ENCODE measurements at places on chromosomes 3 and 15.

DNA sequence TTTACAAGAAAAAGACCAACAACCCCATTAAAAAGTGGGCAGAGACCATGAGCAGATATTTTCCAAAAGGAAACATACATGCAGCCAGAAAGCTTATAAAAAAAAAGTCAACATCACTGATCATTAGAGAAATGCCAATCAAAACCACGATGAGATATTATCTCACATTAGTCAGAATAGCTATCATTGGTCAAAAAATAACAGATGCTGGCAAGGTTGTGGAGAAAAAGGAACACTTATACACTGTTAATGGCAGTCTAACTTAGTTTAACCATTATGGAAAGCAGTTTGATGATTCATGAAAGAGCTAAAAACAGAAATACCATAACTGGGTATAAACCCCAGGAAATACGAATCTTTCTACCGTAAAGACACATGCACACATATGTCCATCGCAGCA, 76.3 kb downstream of the SUCNR1 start:
- no peak for DNase-seq

DNA sequence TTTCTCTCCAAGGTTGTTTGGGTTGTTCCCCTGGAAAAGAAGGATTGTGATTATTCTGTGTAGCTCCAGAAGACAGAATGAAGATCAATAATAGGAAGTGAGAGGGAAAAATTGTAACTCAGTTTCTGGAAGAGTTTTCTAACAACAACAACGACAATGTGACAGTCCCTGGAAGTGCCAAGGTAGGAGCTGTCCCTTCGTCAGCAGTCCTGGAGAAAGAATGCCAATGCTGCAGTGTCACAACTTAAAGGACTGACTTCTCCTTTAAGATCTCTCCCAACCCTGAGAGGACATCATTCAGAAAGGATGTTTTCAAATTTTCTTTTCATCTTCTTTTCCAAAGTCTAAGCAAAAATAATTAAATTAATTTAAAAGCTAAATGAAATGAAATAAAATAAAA, 136.4 kb upstream of the GAP43 start:
- no peak for DNase-seq

GRCh38 chr15:54839379-54839778, 357.4 kb downstream of the RSL24D1 start:
- no peak for DNase-seq

DNA sequence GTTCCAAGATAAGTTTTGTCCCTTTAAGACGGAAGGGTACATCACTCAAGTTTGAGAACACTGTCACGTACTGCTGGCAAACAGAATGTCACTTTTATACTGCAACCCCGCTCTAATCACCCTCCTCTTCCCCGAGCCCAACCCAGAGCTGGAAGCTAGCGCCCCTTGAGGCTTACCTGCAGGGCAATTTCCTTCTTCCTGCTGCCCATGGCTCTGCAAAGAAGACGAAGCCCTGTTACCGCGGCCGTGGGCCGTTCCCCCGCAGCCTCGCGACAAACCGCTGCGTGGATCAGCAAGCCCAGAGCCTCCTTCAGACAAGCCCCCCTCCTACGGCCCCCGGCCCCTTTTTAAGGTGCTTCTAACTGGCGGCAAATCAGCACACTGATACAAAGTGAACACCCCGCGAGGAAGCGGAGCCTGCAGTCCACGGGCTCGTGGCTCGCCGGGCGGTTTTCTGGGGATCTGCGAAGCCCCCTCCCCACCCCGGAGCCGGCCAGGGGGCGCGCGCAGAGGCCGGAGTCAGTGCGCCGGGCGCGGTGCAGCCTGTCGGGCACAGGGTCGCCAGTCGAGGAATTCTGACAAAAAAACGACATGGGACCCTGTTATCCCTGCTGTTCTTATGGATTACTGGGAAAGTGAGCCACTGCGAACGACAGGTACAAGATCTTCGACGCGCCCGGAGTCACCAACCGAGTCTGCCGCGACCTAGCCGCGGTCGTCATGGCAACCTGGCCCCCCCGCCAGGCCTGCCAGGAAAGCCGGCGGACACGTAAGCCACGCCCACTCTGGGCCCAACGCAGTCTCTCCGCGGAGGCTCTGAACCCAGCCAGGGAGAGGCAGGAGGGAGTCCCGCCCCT, at the start of gene NME9:
TSS of gene NME9 (minus strand) at position 725 of the 857 bp plus-strand sequence. CDS start at position 209, 516 bp downstream.
- peak; percentile 91 for DNase-seq

All from tongue (tissue), 3 donors.